ENCODE measurements at places on chromosomes 3 and 15.

GRCh38 chr3:159191447-159191846 lies 389.6 kb downstream of the MFSD1 start:
- H3K27me3 ChIP-seq = no peaks in the 10 kb centered on the region
- no peaks in the 10 kb centered on the region for H3K36me3 ChIP-seq
- H3K4me1 ChIP-seq = no peaks in the 10 kb centered on the region
- H3K4me3 ChIP-seq = no peak overlapping the region
- no peak overlapping the region for H3K27ac ChIP-seq

GRCh38 chr3:146425341-146425740 lies 44.0 kb downstream of the PLSCR2 start:
- H3K36me3 ChIP-seq = no peaks in the 10 kb centered on the region
- DNase-seq = no peak
- no peak overlapping the region for H3K27ac ChIP-seq

DNA sequence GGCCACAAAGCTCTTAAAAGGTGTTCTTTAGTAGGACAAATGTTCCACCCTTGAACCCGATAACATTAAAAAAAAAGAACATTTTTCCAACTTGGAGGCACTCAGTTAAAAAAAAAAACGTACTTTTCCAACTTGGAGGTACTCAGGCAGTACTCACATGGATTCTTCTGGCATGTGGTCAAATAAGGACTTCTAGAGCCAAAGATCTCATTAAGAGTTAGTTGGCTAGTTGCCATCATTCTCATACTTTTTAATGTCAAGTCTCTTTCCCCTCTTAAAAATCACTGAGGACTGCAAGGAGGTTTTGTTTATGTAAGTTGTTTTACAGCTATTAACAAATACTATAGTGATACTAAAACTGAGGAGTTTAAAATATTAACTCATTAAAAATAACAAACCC lies 101.0 kb downstream of the CADPS start:
- no peaks in the 10 kb centered on the region for H3K36me3 ChIP-seq
- H3K27me3 ChIP-seq = peaks cover 6% of the 10 kb centered on the region
- no peak overlapping the region for H3K27ac ChIP-seq
- no peaks in the 10 kb centered on the region for H3K4me1 ChIP-seq

GRCh38 chr3:188746291-188746783 lies 425.4 kb upstream of the TPRG1 start:
- peaks cover 14% of the 10 kb centered on the region for H3K4me1 ChIP-seq
- peaks cover 24% of the 10 kb centered on the region for H3K27me3 ChIP-seq
- H3K27ac ChIP-seq = no peak overlapping the region
- no peak for DNase-seq

DNA sequence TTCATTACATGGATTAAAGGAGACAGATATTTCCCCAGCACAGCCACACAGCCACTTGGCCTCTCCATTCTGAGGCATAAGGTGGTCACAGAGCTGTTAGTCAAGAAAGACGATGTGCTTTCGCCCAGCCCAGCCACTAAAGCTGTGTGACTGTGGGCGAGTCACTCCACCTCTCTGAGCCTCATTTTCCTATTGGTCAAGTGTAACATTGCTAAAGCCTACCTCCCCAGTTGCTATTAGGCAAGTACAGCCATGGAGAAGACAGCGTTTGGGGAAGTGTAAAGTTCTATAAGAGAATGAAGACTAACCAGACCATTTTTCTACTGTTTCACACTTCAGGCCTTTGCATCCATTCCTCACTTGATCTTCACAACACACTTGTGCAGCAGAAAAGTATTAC lies 24.1 kb downstream of the TMEM40 start:
- no peaks in the 10 kb centered on the region for H3K36me3 ChIP-seq
- DNase-seq = no peak
- H3K4me3 ChIP-seq = no peak overlapping the region
- H3K27me3 ChIP-seq = peaks cover 6% of the 10 kb centered on the region

GRCh38 chr3:55423782-55424181 lies 63.3 kb downstream of the WNT5A start:
- H3K4me1 ChIP-seq = no peaks in the 10 kb centered on the region
- DNase-seq = no peak
- no peak overlapping the region for H3K4me3 ChIP-seq
- peaks cover 3% of the 10 kb centered on the region for H3K36me3 ChIP-seq
- no peaks in the 10 kb centered on the region for H3K27me3 ChIP-seq
- H3K27ac ChIP-seq = no peak overlapping the region

DNA sequence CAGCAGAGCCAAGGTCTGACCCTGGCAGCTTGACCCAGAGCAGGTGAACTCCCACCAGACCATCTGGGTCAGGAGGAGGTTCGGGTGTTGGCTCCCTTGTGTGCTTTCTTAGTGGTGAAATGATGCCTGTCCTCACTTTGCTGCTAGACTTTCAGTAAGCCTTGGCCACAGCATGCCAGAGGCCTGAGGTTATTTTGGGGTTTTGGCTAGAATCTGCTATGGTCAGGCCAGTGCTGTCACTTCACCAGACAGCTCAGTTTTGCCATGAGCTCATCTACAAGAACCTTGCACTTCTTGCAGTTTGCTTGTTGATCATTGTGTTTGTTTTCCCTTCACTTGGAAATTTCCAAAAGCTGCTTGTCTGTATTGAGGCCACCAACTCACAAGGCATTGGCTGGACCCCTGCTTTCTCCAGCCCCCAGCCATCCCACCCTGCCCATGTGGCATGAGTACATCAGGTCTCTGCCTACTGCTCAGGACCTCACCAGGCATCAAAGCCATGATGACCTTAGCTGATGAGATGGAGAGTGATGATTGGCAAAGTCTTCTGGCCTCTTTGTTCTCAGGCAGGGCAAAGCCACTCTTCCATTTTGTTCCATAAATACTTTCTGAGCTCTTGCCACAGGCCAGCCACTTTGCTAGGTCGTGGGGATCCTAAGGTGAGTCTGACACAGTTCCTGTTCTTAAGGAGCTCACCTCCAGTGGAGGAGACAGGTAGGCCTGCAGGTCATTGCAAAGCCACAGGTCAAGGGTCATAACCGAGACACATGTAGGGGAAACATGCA lies 122.6 kb downstream of the ARNT2 start:
- H3K27ac ChIP-seq = no peak overlapping the region
- peaks cover 12% of the 10 kb centered on the region for H3K27me3 ChIP-seq
- H3K36me3 ChIP-seq = no peaks in the 10 kb centered on the region

GRCh38 chr15:86973284-86973844 lies 893.7 kb downstream of the AGBL1 start:
- H3K4me1 ChIP-seq = no peaks in the 10 kb centered on the region
- no peak overlapping the region for H3K27ac ChIP-seq

DNA sequence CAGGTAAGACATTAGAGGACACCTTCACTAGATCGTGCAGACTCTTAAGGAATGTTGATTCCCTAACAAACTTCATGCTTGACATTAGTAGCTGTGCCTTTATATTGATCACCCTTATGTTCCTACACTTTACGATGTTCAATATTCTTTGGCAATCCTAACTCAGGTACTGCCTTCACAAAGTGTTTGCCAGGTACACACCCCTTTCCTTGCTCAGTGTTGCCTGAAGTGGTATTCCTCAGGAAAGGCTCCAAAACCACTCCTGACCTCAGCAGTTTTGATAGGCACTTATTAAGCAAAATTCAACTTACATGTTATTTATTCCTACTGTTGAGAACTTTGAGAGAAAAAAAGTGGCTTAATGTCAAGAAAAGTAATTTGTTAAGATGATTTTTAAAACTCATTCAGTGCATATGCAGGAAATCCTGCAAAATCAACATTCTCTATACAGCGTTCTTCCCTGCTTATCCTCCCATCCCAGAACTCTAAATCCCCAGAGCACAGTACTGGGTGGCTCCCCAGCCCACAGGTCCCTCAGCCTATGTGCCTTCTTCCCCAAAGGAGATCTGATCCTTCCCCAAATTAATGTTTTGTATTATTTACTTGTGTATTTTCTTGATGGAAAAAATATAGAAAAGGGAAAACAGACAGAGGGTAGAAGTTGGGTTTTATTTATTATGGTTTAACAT lies 260.7 kb downstream of the MECOM start:
- H3K4me3 ChIP-seq = no peak overlapping the region
- H3K27ac ChIP-seq = no peak overlapping the region
- no peak for DNase-seq
- no peaks in the 10 kb centered on the region for H3K36me3 ChIP-seq
- no peaks in the 10 kb centered on the region for H3K27me3 ChIP-seq
- no peaks in the 10 kb centered on the region for H3K4me1 ChIP-seq

All from activated T-cell treated with anti-CD3 and anti-CD28 coated beads, Interleukin-2, amount 50 U/mL, for 72 hours (primary cell).